ENCODE measurements at places on chromosomes 2 and 18.

GRCh38 chr18:39781565-39781964, 2173.5 kb upstream of the PIK3C3 start:
- DNase-seq: no peak

- no peak for DNase-seq
These were observed 242.1 kb upstream of the RBMS1 start for GRCh38 chr2:160735696-160736095.

- DNase-seq: no peak
These were observed 190.7 kb upstream of the SIX2 start for GRCh38 chr2:45199973-45200372.

- DNase-seq: no peak
These were observed 211.1 kb upstream of the FAM98A start for GRCh38 chr2:33810046-33810835.

- DNase-seq: no peak
These were observed 27.5 kb upstream of the FOSL2 start for GRCh38 chr2:28365158-28365557.

- DNase-seq: no peak
These were observed 452.1 kb downstream of the TMX3 start for GRCh38 chr18:68262690-68263294.

DNA sequence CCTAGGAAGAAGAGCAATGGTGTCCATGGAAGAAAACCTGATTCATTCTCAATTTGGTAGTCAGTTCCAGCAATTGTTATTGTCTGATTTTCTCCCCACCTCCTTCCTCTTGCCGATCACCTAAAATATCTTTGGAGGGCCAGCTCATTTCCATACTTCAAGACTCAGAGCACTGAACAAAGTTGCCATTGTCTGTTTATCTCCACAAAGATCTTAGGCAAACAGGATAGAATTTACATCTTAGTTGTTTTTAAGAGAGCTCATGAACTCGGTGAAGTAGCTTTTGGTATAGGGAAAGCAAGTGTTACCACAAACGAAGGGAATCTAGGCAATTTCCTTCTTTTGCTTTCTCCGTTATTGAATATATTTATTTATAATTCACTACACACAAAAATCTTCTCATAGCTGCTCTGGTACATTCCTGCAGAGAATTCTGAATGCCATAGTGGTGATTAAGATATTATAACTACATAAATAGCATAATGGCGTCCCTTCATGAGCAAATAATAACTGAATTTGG, 41.5 kb upstream of the CHST9 start:
- DNase-seq: no peak

DNA sequence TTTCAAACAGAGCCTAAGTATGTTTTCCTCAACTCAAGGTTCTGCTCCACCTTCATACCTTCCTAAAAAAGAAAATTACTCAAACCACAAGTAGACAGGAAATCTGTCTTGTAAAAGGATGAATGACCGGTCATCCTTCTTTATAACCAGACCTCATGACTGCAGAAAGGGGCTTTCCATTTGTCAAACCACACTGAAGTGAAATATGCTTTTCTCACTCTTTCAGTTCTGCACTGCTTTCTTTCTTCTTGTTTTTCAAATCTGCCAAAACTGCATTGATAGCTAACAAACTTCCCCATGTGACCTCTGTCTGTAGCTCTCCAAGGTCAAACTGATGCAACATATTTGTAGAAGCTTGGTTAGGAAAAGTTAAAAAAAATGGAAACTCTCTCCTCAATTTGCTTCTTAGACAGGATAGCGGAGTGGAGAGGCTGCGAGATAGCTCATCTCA, 308.9 kb upstream of the CCDC68 start:
- DNase-seq: no peak

- DNase-seq: no peak
These were observed 23.7 kb downstream of the METTL4 start for GRCh38 chr18:2547477-2548087.

DNA sequence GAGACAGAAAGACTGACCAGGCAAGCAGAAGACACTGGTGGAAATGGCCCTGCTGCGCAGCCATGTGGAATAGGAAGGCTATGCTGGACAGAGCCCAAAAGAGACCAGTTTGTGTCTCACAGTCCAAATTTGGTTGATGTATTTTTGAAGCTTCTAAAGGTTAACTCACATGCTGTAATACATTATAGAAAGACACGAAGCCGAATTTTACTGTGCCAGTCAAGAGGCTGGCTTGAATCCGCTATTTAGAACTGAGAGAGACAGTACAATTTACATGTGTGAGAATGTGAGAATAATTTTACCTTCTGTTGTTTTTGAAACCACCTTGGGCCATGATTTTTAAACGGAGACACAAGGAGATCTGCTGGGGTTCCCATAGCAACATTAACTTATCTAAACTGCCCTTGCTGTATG, 113.6 kb downstream of the METTL8 start:
- DNase-seq: no peak

DNA sequence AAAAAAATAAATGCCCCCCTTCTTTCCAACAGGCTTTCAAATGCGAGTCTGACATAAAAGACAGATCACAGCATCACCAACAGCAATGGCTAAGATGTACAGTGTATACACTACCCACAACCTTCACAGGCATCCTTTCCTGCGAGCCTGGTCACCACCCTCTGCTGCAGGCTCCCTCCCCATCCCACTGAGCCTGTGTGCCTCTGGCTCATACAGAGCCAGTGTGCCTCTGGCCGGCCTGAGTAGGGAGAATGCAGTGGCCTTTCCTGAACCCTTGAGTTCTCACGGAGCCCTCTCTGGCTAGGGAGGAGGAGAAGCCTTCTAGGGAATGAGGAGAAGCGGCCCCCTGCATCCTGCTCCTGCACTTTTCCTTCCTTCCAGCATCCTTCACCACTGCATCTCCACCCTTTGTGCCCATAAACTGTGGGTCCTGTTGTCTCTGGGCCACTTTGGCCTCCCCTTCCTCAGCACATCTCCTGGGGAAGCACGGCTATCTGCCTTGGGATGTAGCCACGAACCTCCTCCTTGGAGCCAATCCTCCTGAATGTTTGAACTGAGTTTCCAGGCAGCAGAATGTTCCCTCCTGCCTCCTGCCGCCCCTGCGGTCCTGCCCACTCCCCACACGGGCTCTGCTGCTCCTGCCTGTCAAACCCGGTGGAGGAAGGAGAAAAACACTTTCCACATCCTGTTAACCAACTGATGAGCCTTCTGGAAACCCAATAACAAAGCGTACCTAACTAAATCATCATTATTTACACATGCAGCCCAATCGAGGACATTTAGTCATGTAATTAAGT, 22.5 kb downstream of the GYPC start:
- DNase-seq: no peak

- no peak for DNase-seq
These were observed 539.6 kb downstream of the PID1 start for GRCh38 chr2:228731517-228731916.

- peak; percentile 38 for DNase-seq
These were observed 64.1 kb downstream of the ZCCHC2 start for GRCh38 chr18:62586781-62587487.

GRCh38 chr2:2326068-2327040, 4.7 kb downstream of the MYT1L start:
- DNase-seq: no peak

DNA sequence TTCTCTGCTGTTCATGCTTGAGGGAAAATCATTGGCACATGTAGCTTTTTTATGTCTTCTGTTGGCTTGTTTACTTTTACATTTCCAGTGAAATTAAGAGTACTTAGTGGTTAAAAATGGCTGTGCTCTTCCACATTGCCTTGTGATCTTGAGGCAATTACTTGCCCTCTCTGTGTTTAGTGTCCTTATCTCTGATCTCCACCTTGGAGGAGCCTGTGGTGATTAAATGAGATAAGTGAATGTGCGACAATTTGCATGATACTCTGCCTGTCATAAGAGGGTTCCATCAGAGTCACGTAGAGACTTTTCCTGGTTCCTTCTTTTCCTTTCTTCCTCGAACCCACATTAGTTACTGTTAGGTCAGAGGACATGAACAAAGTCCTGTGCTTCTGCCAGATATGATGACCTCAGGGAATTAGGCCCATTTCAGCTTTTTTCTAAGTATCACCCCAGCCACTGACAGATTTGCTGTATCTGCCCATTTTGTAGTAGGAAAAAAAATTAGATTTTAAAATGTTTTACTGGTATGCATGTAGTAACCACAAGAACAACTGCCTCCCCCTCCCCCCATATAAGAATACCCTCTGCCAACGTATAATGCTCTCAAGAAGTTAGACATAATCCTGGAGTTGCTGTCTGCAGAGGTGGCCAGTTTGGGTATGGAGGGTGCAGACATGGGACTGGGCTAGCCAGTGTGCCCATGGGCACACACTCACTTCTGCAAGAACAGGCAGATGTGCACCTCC, 51.9 kb downstream of the TET3 start:
- DNase-seq: no peak

DNA sequence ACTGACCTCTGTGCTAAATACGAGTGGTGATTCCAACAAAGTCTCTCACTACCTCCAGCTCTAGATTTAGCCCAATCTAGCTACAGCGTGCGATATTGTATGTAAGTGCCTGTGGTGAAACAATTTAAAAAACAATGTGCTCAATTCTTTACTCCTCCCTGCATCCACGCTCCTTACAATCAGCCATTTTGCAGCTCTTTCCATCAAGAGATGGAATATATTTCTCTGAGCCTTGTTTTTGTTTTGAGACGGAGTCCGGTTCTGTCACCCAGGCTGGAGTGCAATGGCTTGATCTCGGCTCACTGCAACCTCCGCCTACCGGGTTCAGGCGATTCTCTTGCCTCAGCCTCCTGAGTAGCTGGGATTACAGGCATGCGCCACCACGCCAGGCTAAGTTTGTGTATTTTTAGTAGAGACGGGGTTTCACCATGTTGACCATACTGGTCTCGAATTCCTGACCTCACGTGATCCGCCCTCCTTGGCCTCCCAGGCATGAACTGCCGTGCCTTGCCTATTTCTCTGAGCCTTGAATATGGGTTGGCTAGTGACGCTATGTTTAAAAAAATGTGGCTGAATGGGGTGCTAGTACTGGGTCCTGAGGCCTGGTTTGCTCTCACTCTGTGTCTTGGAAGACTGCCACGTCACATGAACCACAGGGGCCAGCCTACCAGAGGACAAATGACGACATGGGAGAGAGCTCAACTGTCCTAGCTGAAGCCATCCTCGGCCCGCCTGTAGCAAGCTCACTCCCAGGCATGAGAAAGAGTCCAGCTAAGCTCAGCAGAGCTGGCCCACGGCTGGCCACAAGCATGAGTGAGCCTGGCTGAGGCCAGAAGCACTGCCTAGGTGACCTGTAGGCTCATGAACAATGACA, 14.8 kb downstream of the WDFY1 start:
- no peak for DNase-seq

GRCh38 chr18:57004366-57005121, 142.3 kb upstream of the BOD1L2 start:
- no peak for DNase-seq

GRCh38 chr2:238159071-238159539, 335 bp downstream of the ERFE start:
- peak; percentile 74 for DNase-seq

GRCh38 chr18:808086-808485, 4.0 kb downstream of the YES1 start:
- no peak for DNase-seq

DNA sequence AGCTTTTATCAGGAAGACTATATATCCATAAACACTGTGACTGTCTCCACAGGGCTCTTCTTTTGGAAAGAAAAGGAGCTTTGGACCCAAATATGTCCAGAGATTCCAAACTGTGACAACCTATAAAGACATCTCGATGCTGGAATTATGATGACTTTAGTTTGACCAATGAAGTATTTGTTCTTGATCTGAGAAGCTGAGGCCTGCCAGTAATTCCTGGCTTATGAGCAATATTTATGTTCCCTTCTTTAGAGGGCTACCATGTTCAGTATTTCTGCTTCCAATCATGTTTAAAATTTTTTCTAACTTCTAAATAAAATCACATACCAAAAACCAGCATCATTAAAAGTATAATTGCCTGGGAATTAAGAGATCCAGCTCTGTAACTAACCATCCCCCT, 41.1 kb downstream of the FEZ2 start:
- DNase-seq: no peak

- DNase-seq: no peak
These were observed 107.1 kb downstream of the CDC42EP3 start for GRCh38 chr2:37564356-37564755.

- DNase-seq: no peak
These were observed 437.0 kb downstream of the PARD3B start for GRCh38 chr2:204982303-204982702.

All from activated CD8-positive, alpha-beta memory T cell treated with anti-CD3 and anti-CD28 coated beads for 24 hours (primary cell).